ENCODE measurements at places on chromosomes 6 and 20. TPM values are rescaled to one million over a fixed set of nuclear protein-coding genes. Genes with fewer than 3 reads are reported as not detected.

Gene PTCHD4
- total RNA-seq = 4.2 TPM

Gene LY86
- not detected for total RNA-seq

Gene BPIFA1
- not detected for total RNA-seq

Gene CALHM4
- not detected for total RNA-seq

Gene ADGRG6
- 33.2 TPM for total RNA-seq

Gene MAFB
- total RNA-seq = 0.64 TPM

Gene OLIG3
- total RNA-seq = not detected

Gene MEI4
- not detected for total RNA-seq

Gene SMOC2
- total RNA-seq = 0.32 TPM

Gene SNTA1
- total RNA-seq = 20.3 TPM

Gene C6orf52
- total RNA-seq = not detected

Gene CCDC170
- 3.9 TPM for total RNA-seq

Gene EMILIN3
- not detected for total RNA-seq

Gene PRR18
- total RNA-seq = not detected

Gene PROKR2
- total RNA-seq = not detected

Gene MCHR2
- total RNA-seq = not detected

Gene IRF4
- total RNA-seq = not detected

Gene TIAM2
- total RNA-seq = 8.6 TPM
